ENCODE measurements at places on chromosomes 4 and X.

- DNase-seq, result no peak
These were observed 51.7 kb downstream of the RPGR start for GRCh38 chrX:38275615-38276014.

DNA sequence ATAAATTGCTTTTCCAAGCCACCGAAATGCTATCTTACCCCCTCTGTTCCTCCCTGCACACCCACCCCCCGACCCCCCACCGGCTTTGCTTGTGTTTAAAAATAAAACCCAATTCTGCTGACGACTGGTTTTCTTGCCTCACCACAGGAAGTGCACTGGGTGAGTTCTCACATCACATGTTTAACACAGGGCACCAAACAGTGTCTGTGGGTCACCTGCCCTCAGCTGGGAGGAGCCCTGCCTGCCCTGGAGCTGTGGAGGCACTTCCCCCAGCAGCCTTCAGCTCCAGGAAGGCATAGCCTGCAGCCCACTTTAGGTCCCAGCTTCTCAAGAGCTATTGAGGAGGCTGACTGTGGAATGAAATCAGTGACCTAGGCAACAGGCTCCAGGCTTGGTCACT is 8.8 kb downstream of the TMEM255A start:
- no peak for DNase-seq

- no peak for DNase-seq
These were observed 3.7 kb downstream of the PDE6B start for GRCh38 chr4:628821-629635.

- no peak for DNase-seq
These were observed 90.6 kb upstream of the MAB21L2 start for GRCh38 chr4:150491132-150492049.

DNA sequence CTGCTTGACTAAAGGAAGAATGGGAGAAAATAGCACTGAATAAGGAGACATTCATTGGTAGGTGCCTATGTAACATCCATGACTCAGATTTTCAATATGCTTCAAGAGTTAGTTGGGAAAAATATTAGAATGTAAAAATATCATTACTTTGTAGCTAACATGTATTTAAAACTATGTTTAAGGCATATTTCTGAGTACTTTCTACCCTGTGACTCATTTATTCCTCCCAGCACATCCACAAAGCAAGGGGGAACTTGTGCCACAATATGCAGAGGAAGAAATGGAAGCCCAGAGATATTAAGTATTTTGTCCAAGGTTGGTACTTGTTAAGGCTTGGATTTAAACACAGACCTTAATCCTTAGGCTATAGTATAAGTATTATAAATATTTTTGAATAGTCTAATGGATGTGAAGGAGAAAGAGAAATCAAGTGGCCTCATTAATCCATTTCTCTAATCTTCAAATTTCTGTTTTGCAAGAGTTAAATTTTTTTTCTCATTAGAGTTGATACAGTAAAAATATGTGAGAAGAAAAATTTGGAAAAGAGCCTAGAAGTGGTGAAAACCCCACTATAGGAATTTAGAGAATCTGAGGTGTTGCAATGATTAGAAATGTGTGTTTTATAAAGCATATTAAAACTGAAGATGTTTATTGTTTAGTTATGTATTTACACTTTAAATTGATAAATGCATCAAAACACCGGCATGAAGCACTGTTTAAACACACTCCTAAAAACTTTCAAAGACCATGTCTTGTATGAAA is 149.3 kb upstream of the GYPA start:
- DNase-seq, result no peak

GRCh38 chr4:139316733-139317132 is 14.5 kb upstream of the NDUFC1 start:
- no peak for DNase-seq

GRCh38 chr4:65195666-65196065 is 474.6 kb downstream of the EPHA5 start:
- no peak for DNase-seq

DNA sequence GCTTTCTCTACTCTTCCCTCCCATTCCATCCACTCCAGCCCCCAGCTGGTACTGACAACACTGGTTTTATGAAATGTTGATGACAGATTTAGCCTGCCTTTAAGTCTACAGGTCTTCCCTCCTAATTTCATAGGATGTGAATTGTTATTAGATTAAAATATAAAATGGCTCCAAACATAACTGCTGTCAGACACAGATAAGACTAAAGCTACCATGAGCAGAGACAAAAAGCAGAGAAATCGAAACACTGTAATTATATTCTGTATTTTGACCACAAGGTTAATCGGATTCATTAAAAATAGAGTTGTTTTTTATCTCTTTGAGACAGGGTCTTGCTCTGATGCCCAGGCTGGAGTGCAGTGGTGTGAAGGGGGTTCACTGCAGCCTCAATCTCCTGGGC is 28.3 kb downstream of the SEC24D start:
- no peak for DNase-seq

DNA sequence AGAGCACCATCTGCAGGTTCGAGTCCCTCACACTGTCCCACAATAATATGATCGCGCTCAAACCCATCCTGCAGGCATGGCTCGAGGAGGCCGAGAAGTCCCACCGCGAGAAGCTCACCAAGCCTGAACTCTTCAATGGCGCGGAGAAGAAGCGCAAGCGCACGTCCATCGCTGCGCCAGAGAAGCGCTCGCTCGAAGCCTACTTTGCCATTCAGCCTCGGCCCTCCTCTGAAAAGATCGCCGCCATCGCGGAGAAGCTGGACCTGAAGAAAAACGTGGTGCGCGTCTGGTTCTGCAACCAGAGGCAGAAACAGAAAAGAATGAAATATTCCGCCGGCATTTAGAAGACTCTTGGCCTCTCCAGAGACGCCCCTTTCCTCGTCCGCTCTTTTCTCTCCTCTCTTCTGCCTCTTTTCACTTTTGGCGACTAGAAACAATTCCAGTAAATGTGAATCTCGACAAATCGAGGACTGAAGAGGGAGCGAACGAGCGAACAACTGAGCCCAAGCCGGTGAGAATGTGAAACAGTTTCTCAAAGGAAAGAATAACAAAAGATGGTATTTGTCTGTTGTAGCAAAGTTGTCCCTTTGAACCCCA is 1.9 kb downstream of the POU4F2 start:
- DNase-seq, result no peak

GRCh38 chr4:186240452-186240847 is 13.1 kb downstream of the KLKB1 start:
- no peak for DNase-seq

GRCh38 chr4:126338548-126338947 is 1023.8 kb downstream of the FAT4 start:
- DNase-seq, result no peak

GRCh38 chr4:159446266-159446976 is 343.5 kb downstream of the RAPGEF2 start:
- no peak for DNase-seq

DNA sequence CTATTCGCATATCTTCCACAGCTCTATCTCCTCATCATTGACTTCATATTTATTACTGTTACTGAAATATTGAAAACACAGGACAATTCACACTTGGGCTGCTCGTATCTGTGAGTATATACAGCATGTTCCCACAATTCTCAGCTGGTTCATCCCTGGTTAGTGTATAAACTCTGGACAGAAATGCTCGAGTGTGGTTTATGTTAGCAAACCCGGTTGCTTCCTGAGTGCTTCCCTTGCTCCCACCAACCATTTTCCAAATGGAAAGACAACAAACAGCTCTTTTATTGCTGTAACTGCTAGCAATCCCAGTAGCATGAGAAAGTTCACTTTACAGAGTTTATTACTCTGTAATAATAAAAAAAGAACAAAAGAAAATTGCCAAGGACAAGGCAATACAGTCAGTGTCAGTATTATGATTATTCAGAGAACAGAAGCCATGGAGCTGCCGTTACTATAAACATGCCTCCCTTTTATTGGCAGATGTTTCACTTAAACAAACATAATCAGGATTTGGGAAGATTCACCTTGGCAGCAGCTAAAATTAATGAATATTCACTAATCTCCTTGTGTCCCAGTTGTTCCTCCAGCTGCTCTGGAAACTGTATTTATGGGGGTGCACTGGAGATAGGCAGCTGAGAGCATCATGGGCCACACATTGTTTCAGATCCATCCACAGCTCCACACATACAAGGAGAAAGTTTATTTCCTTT is 134.1 kb upstream of the GUCY1A1 start:
- no peak for DNase-seq

DNA sequence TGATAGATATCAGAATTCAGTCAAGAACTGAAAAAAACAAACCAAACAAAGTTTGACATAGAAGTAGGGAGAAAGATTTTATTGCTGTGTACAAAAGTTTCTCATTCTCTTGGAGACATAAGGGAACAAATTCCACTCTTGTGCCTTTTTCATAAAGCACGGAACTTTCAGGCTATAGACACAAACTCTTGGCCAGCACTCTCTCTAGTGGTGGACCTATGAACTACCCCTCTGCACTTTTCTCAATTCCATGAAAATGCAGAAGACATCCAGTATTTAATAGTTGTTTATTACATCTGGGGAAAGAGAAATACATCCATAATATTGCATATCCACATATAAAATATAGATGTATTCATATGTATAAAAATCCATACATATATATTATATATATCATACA is 291.6 kb upstream of the HS3ST1 start:
- DNase-seq, result no peak

DNA sequence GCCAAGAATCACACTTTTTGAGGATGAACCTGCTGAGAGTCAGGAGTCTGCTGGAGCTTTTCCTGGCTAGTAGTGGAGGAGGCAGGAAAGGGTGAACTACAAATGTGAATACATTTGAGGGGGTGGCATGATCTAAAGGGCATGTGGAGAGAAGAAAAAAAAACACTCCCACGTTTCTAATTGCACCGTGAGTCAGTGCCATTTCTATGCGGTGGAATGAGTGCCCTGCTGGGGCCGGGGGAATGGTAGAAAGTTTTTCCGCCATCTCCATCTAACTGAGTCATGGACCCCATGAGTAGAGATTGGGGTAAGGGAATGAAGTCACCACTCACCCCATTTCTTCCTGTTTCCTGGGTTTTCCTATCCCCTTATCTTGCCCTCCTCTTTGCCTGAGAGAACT is 19.8 kb downstream of the BEX3 start:
- no peak for DNase-seq

DNA sequence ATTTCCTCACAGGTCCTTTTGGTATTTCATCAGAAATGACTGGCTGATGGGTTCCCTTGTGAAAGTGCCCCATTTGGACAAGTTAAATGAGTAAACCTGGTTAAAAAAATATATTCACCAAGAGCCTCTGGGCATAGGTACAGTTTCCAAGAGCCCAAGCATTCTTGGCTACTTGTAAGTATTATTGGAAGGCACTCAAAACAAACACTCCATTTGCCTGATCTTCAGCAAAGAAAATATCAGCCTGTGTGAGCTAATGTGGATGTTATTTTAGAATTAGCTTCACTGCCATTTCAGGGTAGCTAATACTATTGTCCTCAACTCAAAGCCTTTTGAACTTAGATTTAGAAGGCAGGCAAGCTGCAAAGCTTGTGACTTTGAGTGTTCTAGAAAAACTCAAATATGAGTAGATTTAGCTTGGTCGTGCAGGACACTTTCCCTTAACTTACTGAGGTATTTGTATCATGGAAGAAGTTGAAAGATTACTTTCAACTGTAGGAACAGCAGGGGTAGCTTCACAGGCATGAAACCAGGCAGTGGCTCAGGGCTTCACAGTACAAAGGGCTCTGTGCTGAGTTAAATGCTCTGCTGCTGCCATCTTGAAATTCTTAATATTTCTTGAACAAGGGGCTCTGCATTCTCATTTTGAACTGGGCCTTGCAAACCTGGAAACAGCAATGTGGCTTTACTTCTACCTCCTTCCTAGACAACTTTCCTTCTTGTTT is 177.2 kb downstream of the AMELX start:
- DNase-seq, result no peak

DNA sequence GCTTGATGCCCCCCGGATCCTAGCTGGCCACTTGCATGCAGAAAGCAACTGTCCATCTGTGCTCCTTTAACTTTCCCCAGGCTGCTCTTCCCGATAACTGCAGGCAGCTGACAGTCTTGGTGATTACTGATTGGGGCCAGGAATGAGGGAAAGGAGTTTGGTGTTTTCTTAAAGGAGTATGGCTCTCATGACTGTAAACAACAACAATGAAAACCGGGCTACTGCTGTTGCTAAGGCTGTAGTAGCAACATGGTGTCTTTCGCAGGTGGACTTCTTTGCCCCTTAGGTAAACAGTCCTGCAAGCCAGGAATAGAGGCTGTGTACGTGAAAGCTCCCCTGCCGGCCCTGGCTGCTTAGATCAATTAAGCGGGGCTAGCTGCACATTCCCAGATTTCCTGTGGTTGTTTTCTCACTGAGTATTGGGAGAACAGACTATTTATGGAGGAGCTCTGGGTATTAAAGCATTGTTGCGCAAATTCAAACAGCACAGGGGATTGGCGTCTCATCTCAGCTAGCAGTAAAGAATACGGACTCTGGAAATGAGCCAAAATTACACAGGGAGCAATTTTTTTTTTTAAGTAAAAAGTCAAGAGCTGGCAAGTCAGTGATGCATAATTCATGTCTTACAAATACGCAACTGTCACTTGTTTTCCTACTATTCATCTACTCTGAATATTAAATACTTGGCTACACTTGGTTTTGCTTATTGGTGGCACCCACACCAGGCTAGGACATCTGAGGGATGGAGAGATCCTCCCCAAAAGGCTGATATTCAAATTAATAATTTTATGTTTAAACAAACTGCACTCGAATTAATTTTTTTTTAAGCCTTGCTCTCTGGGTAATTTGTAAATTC is 61.6 kb upstream of the NAP1L5 start:
- DNase-seq, result no peak

- no peak for DNase-seq
These were observed 192.8 kb upstream of the BCOR start for GRCh38 chrX:40290517-40290916.

- no peak for DNase-seq
These were observed 21.4 kb downstream of the GAB3 start for GRCh38 chrX:154729439-154729838.

GRCh38 chr4:148651991-148652390 is 209.8 kb upstream of the NR3C2 start:
- no peak for DNase-seq

- no peak for DNase-seq
These were observed 637 bp downstream of the AMER1 start for GRCh38 chrX:64204701-64205440.

GRCh38 chrX:67351411-67351810 is 192.4 kb upstream of the AR start:
- no peak for DNase-seq

DNA sequence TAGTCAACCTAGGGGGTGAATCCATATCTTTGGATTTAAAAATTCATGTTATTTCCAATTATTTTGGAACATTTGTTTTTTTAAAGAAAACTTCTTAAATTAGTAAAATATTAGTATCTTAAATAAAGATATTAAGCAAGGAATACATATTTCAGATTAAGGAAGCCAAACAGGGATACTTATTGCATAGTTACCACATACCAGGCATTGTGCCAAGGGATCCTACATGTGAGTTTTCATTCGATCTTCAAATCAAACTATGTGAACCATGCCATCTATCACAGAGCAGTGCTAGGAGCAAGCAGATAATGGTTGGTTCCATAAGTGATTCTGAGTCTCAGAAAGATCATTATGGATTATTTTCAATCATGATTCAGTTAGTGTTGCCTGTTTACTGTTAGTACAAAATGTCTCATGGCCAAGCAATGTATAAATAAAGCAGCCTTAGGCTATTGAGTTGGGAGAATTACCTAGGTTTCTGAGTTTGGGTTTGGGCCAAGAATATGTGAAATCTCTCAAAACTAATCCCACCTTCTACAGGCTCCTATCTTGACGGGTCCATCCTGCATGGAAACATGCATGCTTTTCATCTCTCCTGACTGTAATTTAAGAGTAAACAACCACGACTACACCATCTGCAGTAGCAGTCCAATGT is 176.7 kb downstream of the NPFFR2 start:
- DNase-seq, result no peak
